Heart left ventricle (tissue), 16 donors: ENCODE measurements at places on chromosomes 1 and 21. TPM values are rescaled to one million over a fixed set of nuclear protein-coding genes. Genes with fewer than 3 reads are reported as not detected.

- DNase-seq = no peak
Measured at GRCh38 chr1:150302338-150302737, 8.7 kb downstream of the MRPS21 start.

DNA sequence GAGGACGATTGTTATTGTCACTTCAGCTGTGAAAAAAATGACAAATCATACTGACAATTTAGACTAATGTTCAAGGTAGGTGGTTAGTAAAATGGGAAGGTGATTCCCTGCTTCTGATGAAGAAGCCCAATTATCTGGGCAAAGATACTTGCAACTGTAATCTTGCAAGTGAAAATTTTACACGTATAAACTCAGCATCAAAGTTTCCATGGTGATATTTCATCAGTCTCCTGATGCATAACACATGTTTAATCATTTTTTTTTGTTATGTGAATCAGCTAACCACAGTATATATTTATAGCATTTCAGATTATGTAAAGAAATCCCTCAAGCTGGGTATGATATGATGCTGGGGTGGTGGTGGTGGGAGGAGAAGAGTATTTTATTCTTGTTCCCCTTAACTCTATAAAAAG is 16.4 kb upstream of the KCNK1 start:
- DNase-seq = no peak

DNA sequence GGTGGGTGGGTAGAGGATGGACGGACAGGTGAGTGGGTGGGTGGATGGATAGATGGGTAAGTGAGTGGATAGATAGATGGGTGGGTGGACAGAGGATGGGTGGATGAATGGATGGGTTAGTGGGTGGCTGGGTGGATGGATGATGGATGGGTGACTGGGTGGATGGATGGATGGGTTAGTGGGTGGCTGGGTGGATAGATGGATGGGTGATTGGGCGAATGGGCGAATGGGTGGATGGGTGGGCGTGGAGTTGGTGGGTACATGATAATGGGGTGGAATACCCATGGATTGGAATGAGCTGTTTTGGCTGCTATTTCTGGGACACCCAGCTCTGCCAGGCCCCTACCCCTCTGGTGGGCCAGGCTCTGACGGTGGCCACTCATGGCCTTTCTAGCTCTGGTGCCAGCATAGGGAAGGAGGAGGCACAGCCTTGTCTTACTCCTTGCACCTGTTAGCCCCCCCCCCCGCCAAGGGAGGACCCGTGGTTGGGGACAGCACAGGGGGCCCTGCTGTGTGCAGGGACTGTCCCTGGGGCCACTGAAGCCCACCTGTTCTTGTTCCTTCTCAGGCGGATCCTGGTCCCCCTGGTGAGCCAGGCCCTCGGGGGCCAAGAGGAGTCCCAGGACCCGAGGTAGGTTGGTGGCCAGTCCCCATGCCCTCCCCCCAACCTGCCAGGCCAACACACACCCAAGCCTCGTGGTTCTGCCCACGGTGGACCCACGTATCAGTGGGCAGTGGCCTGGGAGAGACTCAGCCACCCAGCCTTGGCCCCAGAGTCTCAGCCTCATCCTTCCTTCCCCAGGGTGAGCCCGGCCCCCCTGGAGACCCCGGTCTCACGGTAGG is 26.4 kb downstream of the COL6A2 start:
- peak; percentile 34 for DNase-seq

Gene ALX3
- polyA plus RNA-seq = not detected

Gene ZYG11A
- polyA plus RNA-seq = not detected

Gene IVL
- polyA plus RNA-seq = not detected

Gene DENND2C
- polyA plus RNA-seq = 1.6 TPM
